ENCODE measurements at places on chromosomes 7 and 10.
A peak's percentile ranks its signal among the peaks of the same experiment; 100 is the strongest.

GRCh38 chr7:20598459-20599309, 16.8 kb upstream of the ABCB5 start:
- DNase-seq: peak; percentile 42

- DNase-seq: no peak
Observed at GRCh38 chr7:99489235-99489634, 10.8 kb downstream of the ZNF394 start.

- DNase-seq: no peak
Observed at GRCh38 chr10:119461380-119461779, 81.1 kb downstream of the RGS10 start.

DNA sequence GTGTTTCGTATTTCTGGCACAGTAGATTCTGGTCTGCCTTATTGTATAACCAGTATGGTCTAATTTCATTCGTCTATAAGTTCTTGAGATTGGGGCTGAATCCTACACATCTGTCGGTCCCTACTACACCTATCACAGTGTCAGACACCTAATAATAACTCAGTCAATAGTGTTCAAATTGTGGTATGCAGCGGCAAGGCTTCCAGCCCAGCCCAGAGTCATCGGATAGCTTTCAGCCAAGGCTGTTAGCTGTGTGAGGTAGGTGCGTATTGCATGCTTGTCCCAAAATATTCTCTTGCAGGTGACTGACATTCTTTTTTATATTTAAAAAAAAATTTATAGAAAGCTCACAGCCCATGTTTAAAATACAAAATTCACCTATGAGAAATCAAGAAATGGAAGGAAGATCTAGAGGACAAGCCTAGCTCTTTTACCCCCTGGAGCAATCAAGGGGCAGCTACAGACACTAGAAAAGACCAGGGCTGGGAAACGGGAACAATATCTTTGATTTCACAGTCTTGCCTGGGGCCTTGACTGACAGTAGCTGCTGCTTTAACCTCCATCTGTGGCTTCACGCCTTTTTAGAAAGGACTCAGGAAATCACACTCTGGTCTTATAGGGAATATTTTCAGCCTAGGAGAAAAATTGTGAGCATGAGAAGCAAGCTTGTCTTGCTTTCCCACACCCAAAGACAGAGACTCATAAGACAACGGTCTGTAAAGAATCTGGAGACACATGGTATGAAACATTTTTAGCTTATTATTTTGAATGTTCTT, 9.5 kb upstream of the ASB4 start:
- DNase-seq: no peak

- no peak for DNase-seq
Observed at GRCh38 chr7:74365322-74366022, 76.3 kb downstream of the CLIP2 start.

- DNase-seq: no peak
Observed at GRCh38 chr7:97021747-97022490, 2.7 kb downstream of the DLX5 start.

DNA sequence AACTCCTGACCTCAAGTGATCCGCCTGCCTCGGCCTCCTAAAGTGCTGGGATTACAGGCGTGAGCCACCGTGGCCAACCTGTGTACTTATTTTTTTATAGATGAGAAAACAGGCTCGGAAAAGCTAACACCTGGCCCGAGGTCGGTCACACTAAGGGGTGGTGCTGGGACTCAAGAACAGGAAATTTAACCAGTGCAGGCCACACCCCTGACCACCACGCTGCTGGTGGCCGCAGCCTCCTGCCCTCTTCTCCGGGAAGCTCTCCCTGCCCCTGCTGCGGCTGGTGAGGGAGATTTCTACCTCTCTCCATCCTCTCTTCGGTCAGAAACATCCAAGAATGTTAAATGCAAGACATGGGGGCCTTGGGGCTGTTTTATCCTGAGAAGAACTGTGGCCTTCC, 63.2 kb downstream of the TNRC18 start:
- DNase-seq: no peak

GRCh38 chr7:1112109-1112508, 24.2 kb downstream of the GPER1 start:
- no peak for DNase-seq

DNA sequence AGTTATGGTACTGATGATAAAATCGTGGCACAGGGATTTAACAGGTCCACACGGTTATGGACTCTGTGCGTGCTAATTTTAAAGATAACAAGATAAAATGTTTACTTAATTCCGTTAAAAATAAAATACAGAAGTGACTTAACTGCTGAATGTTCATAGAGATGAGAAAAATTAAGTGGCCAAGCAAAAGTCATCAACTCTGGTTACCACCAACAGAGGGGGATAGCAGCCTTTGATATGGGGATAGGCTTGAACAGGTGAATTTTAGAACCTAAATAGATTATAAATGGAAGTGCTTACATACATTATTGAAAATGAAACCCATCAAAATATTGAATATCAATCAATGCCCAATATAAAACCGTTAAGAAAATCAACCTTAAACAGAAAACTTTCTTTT, 245.0 kb downstream of the WDR37 start:
- DNase-seq: no peak

DNA sequence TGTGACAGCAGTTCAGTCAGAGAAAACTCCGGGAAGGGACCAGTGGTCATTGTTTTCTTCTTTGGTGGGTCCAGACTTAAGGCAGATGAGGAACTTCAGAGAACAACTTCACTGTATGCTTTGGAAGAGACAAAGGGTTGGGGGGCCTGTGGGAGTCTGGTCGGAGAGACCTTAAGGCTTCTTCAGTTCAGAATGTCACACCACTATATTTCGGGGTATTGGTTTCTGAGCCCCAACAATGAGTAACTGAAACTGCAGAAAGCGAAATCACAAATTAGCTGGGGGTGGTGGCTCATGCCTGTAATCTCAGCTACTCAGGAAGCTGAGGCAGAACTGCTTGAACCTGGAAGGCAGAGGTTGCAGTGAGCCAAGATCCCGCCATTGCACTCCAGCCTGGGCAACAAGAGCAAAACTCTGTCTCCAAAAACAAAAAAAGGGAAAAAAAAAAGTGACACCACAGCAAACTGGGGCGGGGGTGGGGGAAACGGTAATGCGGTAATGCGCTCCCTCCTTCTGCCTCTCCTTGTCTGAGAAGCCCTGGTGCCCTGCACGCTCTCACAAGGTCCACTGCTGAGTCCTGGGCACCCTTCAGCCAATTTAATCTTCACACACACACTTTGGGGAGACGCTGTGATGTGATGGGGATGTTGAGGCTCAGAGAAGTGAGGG, 2.2 kb upstream of the ADIRF start:
- no peak for DNase-seq

DNA sequence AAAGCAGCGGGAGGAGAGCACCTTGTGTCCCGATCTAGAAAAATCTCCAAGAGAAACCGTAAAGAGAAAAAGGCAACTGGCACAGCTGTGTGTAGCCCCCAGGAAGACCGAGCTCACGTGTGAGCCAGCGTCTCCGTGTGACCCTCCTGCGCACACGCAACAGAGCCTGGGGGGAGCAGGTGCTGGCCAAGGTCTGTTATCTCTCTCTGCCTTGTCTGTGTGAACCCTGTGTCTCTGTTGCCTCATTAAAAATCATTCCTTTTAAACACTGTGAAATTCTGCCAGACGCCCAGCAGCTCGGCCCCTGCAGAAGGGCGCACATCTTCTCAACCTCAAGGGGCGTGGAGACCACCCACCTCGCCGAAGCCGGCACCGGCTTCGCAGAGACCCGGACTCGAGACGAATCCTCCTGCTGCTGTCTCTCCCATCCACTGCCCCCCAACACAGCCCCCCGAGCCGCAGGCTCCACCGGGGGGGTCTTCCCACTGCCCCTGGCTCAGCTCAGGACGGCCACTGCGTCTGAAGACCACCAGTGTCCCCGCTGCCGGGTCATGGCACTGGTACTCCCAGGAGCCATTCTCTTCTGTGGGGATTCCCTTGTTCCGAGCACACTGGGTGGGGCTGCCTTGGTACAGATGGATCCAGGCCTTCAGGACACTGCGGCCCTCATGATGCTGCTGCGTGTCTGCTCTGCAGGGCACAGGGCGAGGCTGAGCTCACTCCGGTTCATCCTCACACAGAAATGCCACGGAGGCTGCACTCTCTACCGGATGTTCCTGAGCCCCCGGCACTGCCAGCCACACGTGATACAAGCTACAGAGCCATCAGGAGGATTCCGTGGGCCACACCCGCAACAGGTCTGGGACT, 94.3 kb upstream of the DNAAF5 start:
- no peak for DNase-seq

DNA sequence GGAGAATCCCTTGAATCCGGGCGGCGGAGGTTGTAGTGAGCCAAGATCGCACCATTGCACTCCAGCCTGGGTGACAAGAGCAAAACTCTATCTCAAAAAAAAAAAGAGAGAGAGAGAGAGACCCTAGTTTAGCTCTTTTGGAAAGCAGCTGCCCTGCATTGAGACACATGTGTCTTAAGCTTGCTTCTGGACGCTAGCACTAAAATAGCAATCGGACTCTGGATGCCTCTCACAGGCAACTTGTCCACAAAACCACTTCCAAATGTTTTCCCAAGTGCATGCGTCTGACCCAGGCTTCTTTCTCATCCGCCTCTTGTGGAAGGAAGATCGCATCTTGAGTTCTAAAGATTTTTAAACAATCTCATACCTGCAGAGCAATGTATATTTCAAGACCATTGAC, 182.7 kb downstream of the CUX1 start:
- no peak for DNase-seq

DNA sequence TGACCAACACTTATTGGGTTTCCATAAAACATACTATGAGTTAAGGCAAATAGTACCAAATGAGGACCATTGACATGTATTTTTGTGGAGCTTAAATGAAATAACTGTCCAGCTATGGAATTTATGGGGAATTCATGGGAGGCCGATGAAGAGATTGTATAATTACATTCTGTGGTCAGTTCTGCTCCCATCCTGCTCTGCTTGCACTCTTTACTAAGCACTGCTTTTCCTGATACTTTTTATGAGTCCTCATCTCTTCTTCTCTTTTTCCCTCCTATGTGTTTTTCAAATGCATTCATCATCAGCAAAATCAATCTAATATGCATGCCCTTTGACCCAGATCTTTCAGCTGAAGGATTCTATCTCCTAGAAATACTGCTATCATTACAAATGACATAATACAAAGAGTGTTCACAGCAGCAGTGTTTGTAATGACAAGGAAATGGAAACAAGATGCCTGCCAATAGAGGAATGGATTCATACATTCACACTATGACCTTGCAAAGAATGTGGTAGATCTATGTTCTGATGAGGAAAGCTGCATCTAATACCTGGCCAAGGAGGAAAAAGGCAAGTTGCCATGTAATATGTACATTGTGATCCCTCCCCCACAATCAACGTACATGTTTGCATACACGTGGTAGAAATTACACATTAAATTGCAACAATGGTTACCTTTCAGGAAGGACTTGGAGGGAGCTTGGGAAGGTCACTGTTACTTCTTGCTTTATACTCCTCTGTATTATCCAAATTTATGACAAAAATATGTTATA, 73.9 kb downstream of the PCGF5 start:
- DNase-seq: no peak

DNA sequence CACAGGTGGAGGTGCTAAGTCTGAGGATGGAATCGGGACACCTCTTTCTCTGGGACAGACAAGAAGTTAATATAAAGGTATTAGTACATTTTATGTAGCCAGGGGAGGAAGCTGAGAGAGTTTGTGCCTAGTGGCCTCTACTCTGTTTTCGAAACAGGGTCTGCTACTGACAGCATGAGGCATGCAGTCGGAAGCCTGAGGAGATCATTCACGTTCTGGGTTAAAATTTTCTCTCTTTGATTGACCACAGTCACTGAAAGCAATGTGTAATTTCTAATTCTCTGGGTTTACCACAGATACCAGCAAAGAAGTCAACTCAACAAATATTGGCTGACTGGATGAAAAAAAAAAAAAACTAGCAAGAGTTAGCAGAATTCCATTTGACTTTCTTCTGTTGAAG, 53.3 kb upstream of the KCTD7 start:
- no peak for DNase-seq

- no peak for DNase-seq
Observed at GRCh38 chr7:55185321-55185802, 166.5 kb downstream of the EGFR start.

DNA sequence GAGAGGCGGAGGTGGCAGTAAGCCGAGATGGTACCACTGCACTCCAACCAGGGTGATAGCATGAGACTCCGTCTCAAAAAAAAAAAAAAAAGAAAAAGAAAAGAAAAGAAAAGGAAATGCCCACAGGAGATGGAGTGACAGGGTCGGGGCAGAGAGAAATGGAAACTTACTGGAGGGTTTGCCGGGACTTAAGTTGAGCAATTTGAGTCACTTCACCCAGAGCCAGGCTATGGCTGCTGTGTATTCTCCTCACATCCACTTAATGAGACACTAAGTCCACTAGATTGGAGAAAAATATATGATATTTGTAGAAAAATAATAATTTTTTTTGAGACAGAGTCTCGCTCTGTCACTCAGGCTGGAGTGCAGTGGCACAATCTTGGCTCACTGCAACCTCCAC, 4.6 kb upstream of the PFKFB3 start:
- no peak for DNase-seq

- DNase-seq: no peak
Observed at GRCh38 chr7:47337531-47337930, 244.4 kb downstream of the TNS3 start.

GRCh38 chr7:100949227-100949932, at the start of gene MUC3A:
TSS of gene MUC3A (plus strand) at chr7:100949534. CDS start at chr7:100949625, 91 bp downstream.
- DNase-seq: no peak

DNA sequence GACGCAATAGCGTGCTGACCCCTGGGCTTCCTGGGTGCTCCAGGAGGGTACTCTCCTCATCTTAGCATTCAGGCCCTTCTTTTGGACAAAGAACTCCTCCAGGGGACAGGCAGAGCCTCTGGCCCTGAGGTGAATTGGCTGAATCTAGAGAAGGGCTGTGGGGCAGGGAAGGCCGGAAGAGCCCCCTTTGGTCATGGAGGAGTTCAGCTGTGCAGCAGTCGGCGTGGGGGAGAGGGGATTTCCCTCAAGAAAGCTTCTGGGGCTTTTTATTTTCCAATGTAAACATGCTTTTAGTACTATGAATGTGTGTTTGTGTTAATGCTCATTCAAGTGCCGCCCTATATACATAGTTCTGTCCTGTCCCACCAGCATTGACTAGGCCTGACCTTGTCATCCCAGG, 38.8 kb downstream of the FIGNL1 start:
- DNase-seq: no peak

- DNase-seq: no peak
Observed at GRCh38 chr7:134755422-134756022, 23.9 kb upstream of the CALD1 start.

DNA sequence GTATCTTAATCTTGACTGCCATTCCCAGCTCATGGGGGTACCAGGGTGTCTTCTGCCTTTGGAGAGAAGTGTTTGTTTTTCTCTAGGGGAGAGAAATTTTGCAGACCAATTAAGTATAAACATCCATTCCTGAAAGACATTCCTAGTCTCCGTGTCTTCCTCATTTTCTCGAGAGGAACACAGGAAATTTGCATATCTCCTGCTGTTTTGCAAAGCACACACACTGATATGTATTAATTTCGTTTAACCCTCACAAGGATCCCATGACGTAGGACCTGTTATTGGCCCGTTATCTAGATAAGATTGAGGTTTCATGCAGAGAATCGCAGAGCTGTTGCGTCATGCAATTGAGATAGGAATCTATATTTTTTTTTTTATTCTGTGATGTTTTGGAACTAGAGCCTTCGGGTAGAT, 944 bp downstream of the RHBDD2 start:
- peak; percentile 50 for DNase-seq

- DNase-seq: no peak
Observed at GRCh38 chr10:70626056-70626455, 23.5 kb upstream of the PRF1 start.

GRCh38 chr10:76555067-76555670, 1082.4 kb downstream of the KCNMA1 start:
- DNase-seq: no peak

Data from NCI-H2107 (cell line).